ENCODE measurements at places on chromosomes 1 and 21.

DNA sequence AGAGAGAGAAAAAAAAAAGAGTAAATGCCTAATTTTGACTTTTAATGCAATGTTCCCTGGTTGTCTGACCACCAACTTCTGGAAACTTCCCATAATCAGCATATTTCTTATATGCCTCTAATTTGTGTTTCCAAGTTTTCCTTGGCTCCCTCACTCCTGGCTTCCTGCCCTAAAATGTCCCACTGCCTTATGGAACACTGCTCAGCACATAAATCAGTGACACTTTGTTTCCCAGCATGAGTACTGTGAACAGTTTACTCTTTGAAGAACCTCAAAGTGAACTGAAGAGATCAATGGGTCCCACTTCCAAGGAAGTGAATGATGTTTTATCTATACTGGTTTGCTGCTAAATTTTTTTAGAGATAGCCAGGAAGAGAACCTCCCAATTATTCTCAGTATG is 271.3 kb upstream of the PRMT6 start:
- no peak for DNase-seq

- no peak for DNase-seq
Observed at GRCh38 chr1:2358072-2358471, 33.3 kb downstream of the MORN1 start.

- DNase-seq = no peak
Observed at GRCh38 chr1:194342484-194343262, 1156.3 kb upstream of the B3GALT2 start.

GRCh38 chr1:49208712-49209111 is 432.0 kb upstream of the BEND5 start:
- no peak for DNase-seq

- DNase-seq = no peak
Observed at GRCh38 chr1:83090195-83090594, 908.7 kb downstream of the TTLL7 start.

GRCh38 chr1:91781371-91781825 is 104.6 kb downstream of the TGFBR3 start:
- DNase-seq = no peak

- no peak for DNase-seq
Observed at GRCh38 chr1:106022312-106022902, 1034.1 kb upstream of the PRMT6 start.

- DNase-seq = no peak
Observed at GRCh38 chr1:17013491-17014320, 2.0 kb upstream of the ATP13A2 start.

- no peak for DNase-seq
Observed at GRCh38 chr1:9195651-9196050, 38.9 kb upstream of the H6PD start.

GRCh38 chr21:15014221-15014620 is 50.6 kb downstream of the NRIP1 start:
- DNase-seq = no peak

- DNase-seq = no peak
Observed at GRCh38 chr1:179302070-179302469, 8.5 kb downstream of the SOAT1 start.

DNA sequence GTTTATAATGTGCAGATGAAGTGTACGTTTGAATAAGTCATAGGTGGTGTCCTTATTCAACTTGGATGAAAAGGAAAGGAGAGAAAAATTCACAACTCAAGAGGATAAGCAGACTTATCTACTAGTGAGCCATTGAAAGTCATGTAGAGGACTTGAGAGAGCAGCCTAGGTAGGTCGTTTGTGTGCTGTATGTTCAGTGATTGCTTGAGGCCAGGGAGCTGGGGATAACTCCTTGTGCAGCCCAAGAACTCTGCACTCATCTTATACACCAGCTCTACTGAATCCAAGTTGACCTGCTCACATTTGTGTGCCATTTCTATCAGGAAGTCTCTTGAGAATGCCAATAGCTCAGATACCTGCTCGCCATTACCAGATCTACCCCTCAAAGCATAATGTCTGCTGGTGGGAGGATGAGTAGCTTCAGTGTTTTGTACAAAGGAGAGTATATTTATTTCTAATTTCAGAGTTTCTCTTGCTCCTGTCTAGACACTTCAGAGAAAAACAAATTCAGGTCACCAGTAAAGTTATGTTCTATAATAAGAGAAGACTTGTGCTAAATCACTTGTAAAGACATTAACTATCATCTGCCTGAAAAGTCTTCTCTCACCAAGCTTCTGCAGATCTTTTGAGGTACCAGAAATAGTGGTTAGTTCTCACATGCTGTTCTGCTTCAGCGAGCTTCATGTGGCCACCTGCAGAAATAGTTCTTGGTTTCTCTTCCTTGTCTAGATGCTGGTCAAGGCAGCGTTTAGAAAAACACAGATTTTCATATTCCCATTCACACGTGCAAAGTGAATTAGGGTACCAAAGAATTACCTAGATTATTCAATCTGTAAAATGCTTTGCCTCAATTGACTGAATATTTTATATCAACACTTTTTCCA is 10.8 kb downstream of the S1PR1 start:
- DNase-seq = no peak
